ENCODE measurements at places on chromosomes 1 and 21.

GRCh38 chr21:15159382-15160020, 94.7 kb upstream of the NRIP1 start:
- no peak for DNase-seq

GRCh38 chr1:85319931-85320330, 43.5 kb upstream of the BCL10 start:
- no peak for DNase-seq

- DNase-seq: no peak
Measured at GRCh38 chr1:184356891-184357290, 29.9 kb upstream of the C1orf21 start.

DNA sequence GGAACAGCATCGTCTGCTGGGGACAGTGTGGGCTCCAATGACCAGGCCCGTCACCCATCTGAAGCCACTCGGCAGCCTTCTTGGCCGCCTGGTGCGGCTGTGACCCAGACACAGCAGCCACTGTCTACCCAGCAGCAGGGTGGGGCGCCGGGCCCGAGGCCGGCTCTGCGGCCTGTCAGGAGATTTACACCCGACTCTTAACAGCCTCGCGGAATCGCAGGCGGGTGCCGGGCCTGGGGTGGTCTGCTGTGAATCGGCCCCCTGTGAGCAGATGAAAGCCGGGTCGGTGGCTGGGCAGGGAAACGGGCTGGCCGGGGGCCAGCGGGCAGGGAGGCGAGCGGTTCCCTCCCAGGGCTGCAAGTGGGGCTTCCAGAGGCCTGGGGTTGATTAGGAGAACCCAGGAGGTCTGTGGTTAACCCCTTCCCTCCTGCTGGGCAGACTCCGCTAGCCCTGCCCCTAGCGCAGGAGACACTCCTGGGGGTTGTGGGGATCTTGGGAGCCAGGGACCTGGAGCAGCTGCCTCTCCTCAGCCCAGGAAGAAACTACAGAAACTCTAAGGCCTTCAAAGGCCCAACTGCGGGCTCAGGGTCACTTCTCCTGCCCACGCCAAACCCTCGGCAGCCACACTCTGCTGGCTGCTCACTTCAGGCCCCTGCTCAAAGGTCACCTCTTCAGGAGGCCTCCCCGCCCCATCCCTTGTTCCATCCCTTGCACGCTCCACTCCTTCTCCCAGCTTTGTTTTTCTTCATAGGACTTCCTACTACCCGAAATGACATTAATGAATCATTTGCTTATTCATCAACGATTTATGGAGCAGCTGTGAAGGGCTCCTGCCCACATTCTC, 15.6 kb downstream of the RUNX3 start:
- DNase-seq: no peak

- no peak for DNase-seq
Measured at GRCh38 chr1:112144733-112145426, 155.4 kb upstream of the KCND3 start.

DNA sequence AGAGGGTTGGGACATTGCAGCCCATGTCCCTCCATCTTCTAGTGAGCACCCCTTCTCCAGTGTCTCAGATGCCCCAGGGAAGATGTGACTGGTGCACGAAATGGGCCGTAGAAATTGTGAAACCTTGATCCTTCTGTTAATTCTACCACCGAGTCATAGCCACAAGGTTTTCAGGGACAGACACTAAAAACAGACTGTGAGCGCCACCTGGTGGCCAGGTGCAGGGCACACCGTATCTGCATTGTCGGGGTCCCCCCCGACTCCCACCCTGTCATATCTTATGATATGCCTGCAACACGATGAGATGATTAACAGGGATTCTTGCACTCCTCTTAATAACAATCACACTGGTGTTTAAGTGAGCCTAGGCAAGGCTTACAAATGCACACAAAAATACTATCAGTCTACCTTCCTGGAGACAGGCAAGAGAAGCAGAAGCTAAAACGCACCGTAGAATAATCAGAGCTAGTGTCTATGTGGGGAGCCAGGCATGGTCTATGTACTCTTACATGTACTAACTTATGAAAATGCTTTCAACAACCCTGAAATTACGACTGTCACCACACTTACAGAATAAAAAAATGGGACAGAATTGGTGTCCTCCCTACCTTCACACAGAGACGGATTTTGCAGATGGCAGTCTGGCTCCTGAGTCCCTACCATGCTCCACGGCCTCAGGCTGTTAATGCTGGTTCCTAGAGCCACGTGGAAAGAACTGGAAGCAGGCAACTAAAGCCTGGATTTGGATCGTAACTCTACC, 57.9 kb downstream of the FHAD1 start:
- DNase-seq: no peak

DNA sequence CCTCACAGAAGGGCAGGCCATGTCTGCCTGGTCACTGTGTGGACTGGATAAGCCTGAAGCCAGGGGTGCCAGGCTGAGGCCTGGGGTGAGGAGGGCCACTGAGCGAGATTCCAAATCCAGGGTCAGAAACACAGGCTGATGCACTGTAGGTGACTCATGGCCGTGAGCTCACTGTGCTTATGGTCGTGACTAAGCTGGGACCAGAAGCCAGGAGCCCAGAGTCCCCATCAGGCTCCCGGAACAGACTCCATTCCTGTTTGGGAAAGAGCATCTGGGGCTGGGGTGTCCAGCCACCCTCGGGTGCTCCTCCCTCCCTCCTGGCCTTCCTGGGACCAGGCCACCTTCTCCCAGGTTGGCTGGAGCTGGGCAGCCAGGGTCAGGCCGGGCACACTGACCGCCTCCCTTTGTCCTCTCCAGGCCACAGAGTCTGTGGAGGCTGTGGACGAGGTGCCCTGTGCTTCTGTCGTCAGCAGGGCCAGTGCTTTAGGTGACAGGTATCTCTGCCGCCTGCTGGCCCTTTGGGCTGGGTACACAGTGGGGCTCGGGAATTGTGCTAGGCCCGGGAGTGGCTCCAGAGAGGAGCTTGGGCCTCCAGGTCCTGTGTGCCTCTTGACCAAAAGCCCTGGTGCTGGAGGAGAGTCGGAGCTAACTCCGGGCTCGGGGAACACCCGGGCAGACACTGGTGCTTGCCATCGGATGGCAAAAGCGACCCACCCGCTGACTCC, 36.7 kb downstream of the AJAP1 start:
- no peak for DNase-seq

- no peak for DNase-seq
Measured at GRCh38 chr1:59331686-59332620, 35.1 kb downstream of the FGGY start.

GRCh38 chr1:8092657-8093056, 66.5 kb upstream of the ERRFI1 start:
- DNase-seq: no peak

DNA sequence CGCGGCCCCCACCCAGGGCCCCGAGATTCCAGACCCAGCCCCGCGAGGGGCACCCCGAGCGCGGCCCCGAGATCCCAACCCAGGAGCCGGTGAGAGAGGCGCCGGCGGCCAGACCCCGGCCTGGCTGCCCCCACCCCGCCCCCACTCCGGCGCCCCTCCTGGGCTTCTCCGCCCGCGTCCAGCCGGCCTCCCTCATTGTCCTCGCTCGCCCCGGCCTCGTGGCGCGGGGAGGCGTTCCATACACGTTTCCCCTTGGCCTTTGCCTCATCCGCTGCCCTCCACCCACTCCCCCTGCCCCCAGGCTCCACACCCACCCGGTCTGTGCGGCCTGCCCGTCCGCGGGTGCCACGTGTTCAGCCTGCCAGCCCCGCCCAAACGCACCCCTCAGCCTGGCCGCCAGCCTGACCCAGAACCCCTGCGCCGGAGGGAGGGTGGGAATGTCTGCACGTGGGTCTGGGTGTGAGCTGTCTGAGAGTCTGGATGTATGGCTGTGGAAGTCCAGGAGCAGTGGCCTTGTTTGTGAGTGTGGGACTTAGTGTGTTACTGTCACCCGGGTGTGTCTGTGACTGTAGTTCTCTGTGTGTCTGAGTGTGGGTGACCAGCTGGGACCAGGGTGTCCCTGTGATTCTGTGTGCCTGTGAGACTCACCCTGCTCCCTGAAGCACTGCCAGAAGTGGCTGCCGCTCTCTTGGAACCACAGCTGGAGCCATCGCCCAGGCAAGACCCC, 681 bp downstream of the B4GALT2 start:
- DNase-seq: no peak

- DNase-seq: no peak
Measured at GRCh38 chr1:212531796-212532195, 76.8 kb upstream of the ATF3 start.

GRCh38 chr1:162561616-162562469, at the start of gene UAP1:
Gene UAP1 (plus strand): TSS chr1:162561722. CDS start chr1:162566069, 4,347 bp downstream.
- DNase-seq: no peak

DNA sequence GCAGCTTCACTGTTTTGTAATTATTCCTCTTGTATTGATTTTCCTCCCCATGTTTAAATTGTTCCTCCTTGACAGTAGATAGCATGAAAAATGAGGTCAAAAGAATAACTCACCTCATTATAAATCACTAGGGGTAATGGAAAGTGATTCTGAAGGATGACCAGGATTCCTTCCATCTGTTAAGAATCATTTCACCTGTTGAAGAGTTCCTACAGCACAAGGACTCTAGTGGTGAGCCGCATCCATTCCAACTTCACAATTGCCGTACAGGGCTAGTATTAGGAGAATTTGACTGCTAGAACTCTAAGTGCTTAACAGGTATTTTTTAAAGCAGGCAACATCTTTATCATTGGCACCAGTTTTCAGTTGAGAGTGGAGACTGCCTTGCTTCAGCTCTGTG, 13.7 kb downstream of the PPP1R12B start:
- DNase-seq: no peak
